ENCODE measurements at places on chromosomes 12 and 14. TPM values are rescaled to one million over a fixed set of nuclear protein-coding genes. Genes with fewer than 3 reads are reported as not detected.

GRCh38 chr14:20848316-20848954, 42.8 kb upstream of the RNASE3 start:
- H3K36me3 ChIP-seq: no peaks in the 10 kb centered on the region
- DNase-seq: no peak
- no peaks in the 10 kb centered on the region for H3K27me3 ChIP-seq
- no peaks in the 10 kb centered on the region for H3K4me1 ChIP-seq
- no peak overlapping the region for H3K27ac ChIP-seq
- no peak overlapping the region for H3K4me3 ChIP-seq

The LRRK2 gene
- total RNA-seq: 10.8 TPM

DNA sequence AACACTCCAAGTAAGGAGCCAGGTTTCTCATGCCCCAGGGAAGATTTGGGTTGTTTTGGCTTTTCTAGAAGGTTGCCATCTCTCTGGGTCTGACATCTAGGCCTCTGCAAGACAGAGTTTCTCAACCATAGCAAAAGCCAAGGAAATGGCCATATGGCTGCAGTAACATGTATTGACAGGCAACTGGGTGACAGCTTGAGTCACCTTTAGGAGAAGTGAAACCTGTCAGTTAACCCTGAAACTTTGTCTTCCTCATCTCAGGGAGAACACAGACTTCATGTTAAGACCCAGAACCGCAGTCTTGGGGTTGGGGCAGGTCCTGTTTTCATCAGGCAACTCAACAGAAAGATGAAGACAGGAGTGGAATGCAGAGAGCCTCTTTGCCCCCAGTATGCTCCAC, 46.0 kb upstream of the PLBD1 start:
- no peak overlapping the region for H3K4me3 ChIP-seq
- no peaks in the 10 kb centered on the region for H3K36me3 ChIP-seq
- H3K4me1 ChIP-seq: no peaks in the 10 kb centered on the region

The PLCZ1 gene
- total RNA-seq: not detected
